ENCODE measurements at places on chromosomes 16 and 17. TPM values are rescaled to one million over a fixed set of nuclear protein-coding genes. Genes with fewer than 3 reads are reported as not detected.

- H3K4me1 ChIP-seq: peaks cover 17% of the 10 kb centered on the region
- DNase-seq: no peak
- peak overlapping the region; percentile 44 for H3K4me3 ChIP-seq
- H3K27ac ChIP-seq: peak overlapping the region; percentile 97
These were observed 1.3 kb upstream of the ZNF768 start for GRCh38 chr16:30527635-30528178.

- no peaks in the 10 kb centered on the region for H3K36me3 ChIP-seq
- DNase-seq: no peak
- H3K4me3 ChIP-seq: peak overlapping the region; percentile 16
- H3K27ac ChIP-seq: peak overlapping the region; percentile 77
- peaks cover 68% of the 10 kb centered on the region for H3K4me1 ChIP-seq
- H3K27me3 ChIP-seq: no peaks in the 10 kb centered on the region
These were observed 43.2 kb downstream of the RAI1 start for GRCh38 chr17:17724307-17725010.

MRTFB gene
- total RNA-seq: 90.5 TPM

DRC3 gene
- 3.6 TPM for total RNA-seq

- no peak for DNase-seq
- no peaks in the 10 kb centered on the region for H3K27me3 ChIP-seq
- no peak overlapping the region for H3K4me3 ChIP-seq
- H3K4me1 ChIP-seq: no peaks in the 10 kb centered on the region
These were observed 155.2 kb upstream of the EEF2KMT start for GRCh38 chr16:5252791-5253190.

DNA sequence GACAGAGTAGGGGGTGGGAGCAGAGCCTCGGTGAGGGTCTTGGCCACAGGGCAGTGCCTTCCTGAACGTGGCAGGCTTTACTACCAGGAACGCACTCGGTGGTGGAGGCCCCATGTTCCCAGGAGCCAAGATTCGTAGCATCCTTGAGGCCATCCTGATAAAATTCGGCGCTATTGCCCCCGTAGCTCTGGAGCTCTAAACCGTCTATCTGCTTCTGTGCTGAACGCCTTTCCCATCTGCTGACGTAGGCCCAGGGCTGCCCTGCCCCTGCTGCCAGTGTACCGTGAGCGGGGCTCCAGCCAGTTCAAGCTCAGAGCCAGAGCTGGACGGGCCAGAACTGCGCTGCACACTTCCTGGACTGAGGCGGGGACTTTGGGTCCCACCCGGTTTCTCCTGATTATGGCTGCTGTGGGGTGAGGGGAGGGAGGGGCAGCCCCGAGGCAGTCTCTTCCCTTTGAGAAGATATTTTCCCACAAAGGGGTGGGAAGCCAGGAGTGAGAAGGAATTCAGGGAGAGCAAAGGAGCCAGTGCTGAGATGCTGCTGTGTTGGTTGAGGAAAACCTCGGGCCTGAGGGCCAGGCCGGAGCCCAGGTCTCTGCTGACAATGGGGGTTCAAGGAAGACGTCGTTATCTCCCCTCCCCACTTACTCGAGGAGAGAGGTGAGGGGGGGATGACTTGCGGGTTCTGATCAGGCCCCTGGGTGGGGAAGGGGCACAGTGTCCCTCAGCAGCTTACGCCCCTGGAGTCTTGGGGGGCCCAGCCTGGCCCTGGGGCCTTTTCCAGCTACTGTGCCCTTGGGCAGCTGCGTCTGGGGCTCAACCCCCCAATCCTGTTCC, 29.4 kb downstream of the OR1D5 start:
- no peak for DNase-seq
- no peaks in the 10 kb centered on the region for H3K4me1 ChIP-seq
- H3K4me3 ChIP-seq: no peak overlapping the region
- H3K36me3 ChIP-seq: no peaks in the 10 kb centered on the region
- no peaks in the 10 kb centered on the region for H3K27me3 ChIP-seq

CA5A gene
- not detected for total RNA-seq

DNA sequence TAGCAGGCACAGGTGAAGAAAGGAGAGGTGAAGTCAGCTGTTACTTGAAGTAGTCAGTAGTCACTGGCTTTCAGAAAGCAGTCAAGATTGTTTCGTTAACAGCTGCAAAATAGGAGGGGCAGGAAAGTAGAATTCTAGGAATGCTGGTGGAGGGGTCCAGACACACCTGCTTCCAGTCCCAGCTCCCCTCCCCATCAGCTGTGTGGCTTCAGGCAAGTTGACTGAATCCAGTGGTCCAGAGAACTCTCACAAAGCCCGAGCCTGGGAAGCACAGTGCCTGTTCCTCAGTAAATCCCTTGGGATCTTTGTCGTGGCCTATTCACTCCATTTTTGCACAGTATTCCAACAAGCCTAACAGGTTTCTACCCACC, 4.6 kb upstream of the SOCS1 start:
- H3K4me1 ChIP-seq: peaks cover 6% of the 10 kb centered on the region
- no peak overlapping the region for H3K27ac ChIP-seq
- no peaks in the 10 kb centered on the region for H3K36me3 ChIP-seq

GRCh38 chr17:40327735-40328385, 18.9 kb downstream of the RARA start:
- no peak overlapping the region for H3K4me3 ChIP-seq
- peaks cover 86% of the 10 kb centered on the region for H3K4me1 ChIP-seq
- H3K27me3 ChIP-seq: no peaks in the 10 kb centered on the region
- no peaks in the 10 kb centered on the region for H3K36me3 ChIP-seq
- H3K27ac ChIP-seq: peak overlapping the region; percentile 31

- peaks cover 35% of the 10 kb centered on the region for H3K4me1 ChIP-seq
- H3K27me3 ChIP-seq: no peaks in the 10 kb centered on the region
- DNase-seq: no peak
- peak overlapping the region; percentile 86 for H3K4me3 ChIP-seq
These were observed 55.0 kb upstream of the GSE1 start for GRCh38 chr16:85557971-85558657.

DNA sequence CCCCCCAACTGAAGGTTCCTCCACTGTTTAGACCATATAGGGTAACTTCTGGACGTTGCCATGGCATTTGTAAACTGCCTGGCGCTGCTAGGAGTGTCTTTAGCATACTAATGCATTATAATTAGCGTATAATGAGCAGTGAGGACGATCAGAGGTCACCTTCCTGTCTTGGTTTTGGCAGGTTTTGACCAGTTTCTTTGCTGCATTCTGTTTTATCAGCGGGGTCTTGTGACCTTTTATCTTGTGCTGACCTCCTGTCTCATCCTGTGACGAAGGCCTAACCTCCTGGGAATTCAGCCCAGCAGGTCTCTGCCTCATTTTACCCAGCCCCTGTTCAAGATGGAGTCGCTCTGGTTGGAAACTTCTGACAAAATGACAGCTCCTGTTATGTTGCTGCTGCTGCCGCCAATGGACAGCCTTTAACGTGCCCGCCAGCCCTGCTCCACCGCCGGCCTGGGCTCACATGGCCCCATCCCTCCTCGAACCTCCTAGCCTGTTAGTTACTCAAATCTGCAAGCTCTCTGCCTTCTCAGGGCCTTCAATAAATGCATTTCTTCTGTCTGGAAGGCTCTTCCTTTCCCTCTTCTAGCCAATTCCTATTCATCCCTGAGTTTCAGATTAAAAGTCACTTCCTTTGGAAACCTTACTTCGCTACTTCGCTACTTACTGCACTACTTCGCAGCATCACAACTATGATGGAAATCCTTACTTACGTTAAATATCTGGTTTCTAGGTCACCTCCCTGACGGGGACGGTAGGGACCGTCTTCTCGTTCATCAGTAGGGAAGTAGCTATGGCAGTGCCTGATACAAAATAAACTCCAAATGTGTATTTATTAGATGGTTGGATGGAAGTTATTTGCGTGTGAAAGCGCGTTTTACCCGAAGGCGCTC, 640 bp upstream of the NAGLU start:
- H3K4me1 ChIP-seq: peaks cover 39% of the 10 kb centered on the region
- no peaks in the 10 kb centered on the region for H3K36me3 ChIP-seq
- no peak for DNase-seq
- peak overlapping the region; percentile 62 for H3K4me3 ChIP-seq

DNA sequence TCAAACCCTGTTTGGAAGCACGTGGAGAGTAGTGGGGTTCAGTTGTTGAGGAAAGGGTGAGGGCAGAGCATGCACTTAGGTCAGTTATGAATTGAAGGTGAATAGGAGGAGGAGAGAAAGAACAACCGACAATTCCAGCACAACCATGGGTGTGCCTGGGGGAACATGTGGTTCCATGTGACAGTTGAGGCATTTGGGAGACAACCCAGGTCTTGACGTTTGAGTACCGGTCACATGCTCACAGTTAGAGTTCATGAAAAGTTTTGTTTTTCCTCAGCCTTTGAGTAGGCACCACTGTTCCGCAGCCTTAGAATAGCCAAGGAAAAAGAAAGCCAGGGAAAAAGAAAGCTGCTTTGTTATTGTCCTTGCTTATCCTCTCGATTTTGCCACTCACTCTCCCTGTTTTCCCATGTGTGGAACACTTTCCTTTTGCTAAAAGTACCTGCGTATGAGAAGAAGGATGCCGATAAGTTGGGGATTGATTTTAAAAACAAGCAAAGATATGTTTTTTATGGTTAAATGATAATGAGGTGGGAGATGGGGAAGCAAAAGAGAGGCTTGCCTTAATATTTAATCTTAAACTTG, 25.6 kb upstream of the ABCC11 start:
- no peak overlapping the region for H3K4me3 ChIP-seq
- no peaks in the 10 kb centered on the region for H3K4me1 ChIP-seq
- peaks cover 5% of the 10 kb centered on the region for H3K36me3 ChIP-seq
- DNase-seq: no peak
- no peak overlapping the region for H3K27ac ChIP-seq
- H3K27me3 ChIP-seq: no peaks in the 10 kb centered on the region

HBA1 gene
- 4.4 TPM for total RNA-seq

- H3K4me3 ChIP-seq: no peak overlapping the region
- no peaks in the 10 kb centered on the region for H3K4me1 ChIP-seq
- peaks cover 2% of the 10 kb centered on the region for H3K27me3 ChIP-seq
- H3K36me3 ChIP-seq: no peaks in the 10 kb centered on the region
- no peak for DNase-seq
These were observed 14.3 kb upstream of the FOXN1 start for GRCh38 chr17:28491860-28492259.

GRCh38 chr16:67451704-67452435, 20.9 kb downstream of the HSD11B2 start:
- no peak overlapping the region for H3K4me3 ChIP-seq
- DNase-seq: no peak
- H3K27me3 ChIP-seq: no peaks in the 10 kb centered on the region
- H3K27ac ChIP-seq: no peak overlapping the region

BAIAP3 gene
- 9.4 TPM for total RNA-seq

CES5A gene
- not detected for total RNA-seq

- H3K4me1 ChIP-seq: peaks cover 74% of the 10 kb centered on the region
- DNase-seq: no peak
- no peaks in the 10 kb centered on the region for H3K36me3 ChIP-seq
- H3K27ac ChIP-seq: peak overlapping the region; percentile 98
These were observed 892 bp downstream of the ABCC1 start for GRCh38 chr16:15950161-15950854.

- 0 out of 2 replicates have a peak, but pooled peaks cover 2% of the 10 kb centered on the region for H3K4me1 ChIP-seq
- no peaks in the 10 kb centered on the region for H3K36me3 ChIP-seq
- no peaks in the 10 kb centered on the region for H3K27me3 ChIP-seq
- no peak overlapping the region for H3K27ac ChIP-seq
These were observed 36.8 kb downstream of the ADCY7 start for GRCh38 chr16:50303041-50303604.

GRCh38 chr16:17101646-17102045, 369.1 kb downstream of the XYLT1 start:
- no peaks in the 10 kb centered on the region for H3K36me3 ChIP-seq
- H3K27me3 ChIP-seq: peaks cover 15% of the 10 kb centered on the region
- DNase-seq: no peak
- no peak overlapping the region for H3K4me3 ChIP-seq
- H3K4me1 ChIP-seq: no peaks in the 10 kb centered on the region

DNA sequence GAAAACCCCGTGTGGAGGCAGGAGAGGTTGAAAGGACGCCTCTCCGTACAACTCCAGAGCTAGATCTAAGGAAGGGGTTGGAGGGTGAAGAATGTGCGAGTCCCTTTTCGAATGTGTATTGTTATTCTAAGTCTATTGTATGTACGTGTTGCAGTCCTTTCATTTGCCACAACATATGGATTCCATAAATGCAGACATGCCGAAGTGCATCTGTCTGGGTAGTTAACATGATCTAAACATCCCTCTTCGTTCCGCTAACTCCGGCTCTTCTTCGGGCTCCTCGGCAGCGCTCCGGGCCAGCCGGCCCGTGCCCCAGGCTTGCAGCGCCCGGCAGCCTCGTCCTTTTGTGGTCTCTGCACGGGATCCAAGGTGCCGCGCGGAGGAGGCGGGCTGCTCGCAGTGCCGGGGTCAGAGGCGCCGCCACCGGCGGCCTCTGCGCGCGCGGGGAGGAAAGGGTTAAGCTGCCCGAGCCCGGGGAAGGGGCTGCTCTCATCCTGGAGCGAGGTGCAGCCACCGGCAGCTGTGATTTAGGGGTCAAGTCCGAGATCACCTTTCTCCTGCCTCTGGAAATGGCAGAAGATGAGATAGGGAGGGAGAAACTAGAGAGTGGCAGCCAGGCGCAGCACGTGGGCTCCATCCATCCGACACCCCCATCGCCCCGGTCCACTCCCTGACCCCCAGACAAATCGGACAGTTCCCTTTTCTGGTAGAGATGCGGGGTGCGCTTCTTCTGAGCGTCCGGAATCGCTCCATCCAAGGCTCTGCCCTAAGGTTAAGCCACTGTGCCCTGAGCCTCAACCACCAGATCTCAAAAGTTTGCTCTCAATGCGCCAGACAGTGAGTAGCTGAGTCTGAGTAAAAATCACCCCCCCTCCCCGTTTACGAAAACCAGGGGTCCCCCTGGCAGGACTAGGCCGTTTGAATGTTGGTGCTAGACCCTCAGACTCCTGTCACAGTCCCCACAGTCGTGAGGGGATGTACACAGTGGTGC, 15.1 kb upstream of the ZFHX3 start:
- no peak overlapping the region for H3K4me3 ChIP-seq
- H3K4me1 ChIP-seq: no peaks in the 10 kb centered on the region
- no peaks in the 10 kb centered on the region for H3K36me3 ChIP-seq
- H3K27me3 ChIP-seq: no peaks in the 10 kb centered on the region

GRCh38 chr16:78251115-78251514, 151.7 kb downstream of the WWOX start:
- H3K4me3 ChIP-seq: no peak overlapping the region
- no peaks in the 10 kb centered on the region for H3K36me3 ChIP-seq
- no peaks in the 10 kb centered on the region for H3K4me1 ChIP-seq

- no peak for DNase-seq
- no peak overlapping the region for H3K4me3 ChIP-seq
- H3K36me3 ChIP-seq: no peaks in the 10 kb centered on the region
- no peaks in the 10 kb centered on the region for H3K4me1 ChIP-seq
- H3K27me3 ChIP-seq: no peaks in the 10 kb centered on the region
These were observed 50.2 kb upstream of the CMIP start for GRCh38 chr16:81394416-81394815.

DNA sequence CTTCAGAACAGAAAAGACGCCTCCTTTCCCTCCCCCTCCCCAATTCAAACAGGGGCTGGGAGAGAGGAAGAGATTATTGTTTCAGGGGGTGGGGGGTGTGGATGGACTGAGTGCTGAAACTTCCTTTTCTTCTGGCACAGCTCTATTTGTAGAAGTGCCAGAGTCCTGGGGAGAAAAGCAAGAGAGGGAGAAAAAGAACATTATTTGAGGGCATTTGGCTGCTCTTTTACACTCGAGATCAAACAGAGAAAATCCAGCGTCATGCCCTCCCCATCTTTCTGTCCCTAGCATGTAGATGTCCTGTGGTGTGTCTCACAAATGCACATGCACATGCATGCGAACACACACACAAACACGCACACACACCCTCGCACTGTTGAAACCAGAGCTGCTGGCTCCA, 13.0 kb downstream of the ARL4D start:
- no peak for DNase-seq
- H3K4me1 ChIP-seq: no peaks in the 10 kb centered on the region
- no peak overlapping the region for H3K4me3 ChIP-seq
- no peaks in the 10 kb centered on the region for H3K27me3 ChIP-seq
- H3K27ac ChIP-seq: no peak overlapping the region

- H3K4me1 ChIP-seq: no peaks in the 10 kb centered on the region
- 0 out of 2 replicates have a peak overlapping the region, but pooled peaks have one; percentile 10 for H3K27ac ChIP-seq
- H3K4me3 ChIP-seq: no peak overlapping the region
- H3K36me3 ChIP-seq: no peaks in the 10 kb centered on the region
These were observed 35.7 kb upstream of the CCL2 start for GRCh38 chr17:34219405-34219804.

APOH gene
- total RNA-seq: 1.2 TPM

Data from Panc1 (cell line).